ENCODE measurements at places on chromosomes 5 and 9.

- DNase-seq: no peak
Observed at GRCh38 chr5:36815871-36816270, 60.7 kb upstream of the NIPBL start.

DNA sequence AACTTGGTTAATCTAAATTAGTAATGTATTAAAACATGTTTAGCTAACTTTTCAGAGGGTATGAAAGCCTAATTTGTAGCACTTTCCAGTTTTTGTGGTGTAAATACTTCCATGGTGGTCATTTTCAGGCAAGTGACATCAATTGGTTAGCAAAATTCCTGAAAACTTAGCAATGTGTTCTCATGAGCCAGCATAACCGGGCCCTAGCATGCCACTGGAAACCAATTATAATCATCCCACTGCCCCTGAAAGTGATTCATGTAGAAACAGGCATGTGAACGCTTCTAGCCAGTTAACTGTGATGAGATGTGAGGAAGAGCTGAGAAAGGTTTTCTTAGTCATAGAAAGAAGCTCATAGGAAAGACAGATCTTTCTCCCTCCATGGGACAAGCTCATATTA, 417.2 kb downstream of the TLR4 start:
- no peak for DNase-seq

GRCh38 chr9:12694013-12694412, 828 bp downstream of the TYRP1 start:
- DNase-seq: no peak

DNA sequence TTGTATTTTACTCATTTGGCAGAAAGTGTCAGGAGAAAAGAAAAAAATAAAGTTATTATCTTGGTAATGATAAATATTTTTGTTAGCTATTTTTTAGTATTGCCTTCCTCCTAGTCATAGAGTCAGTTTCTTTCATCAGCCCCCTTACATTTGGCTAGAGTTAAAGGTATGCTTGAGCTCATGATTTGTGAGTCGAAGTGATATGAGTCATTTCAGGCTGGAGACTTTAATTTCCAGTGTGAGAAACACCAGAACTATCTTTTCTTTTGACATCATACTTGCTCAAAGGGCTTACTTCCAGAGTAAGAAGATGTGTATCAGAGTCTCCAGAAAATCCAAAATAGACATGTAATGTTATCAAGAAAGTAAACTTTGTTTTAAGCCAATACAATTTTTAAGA, 746.7 kb upstream of the TYRP1 start:
- DNase-seq: no peak

DNA sequence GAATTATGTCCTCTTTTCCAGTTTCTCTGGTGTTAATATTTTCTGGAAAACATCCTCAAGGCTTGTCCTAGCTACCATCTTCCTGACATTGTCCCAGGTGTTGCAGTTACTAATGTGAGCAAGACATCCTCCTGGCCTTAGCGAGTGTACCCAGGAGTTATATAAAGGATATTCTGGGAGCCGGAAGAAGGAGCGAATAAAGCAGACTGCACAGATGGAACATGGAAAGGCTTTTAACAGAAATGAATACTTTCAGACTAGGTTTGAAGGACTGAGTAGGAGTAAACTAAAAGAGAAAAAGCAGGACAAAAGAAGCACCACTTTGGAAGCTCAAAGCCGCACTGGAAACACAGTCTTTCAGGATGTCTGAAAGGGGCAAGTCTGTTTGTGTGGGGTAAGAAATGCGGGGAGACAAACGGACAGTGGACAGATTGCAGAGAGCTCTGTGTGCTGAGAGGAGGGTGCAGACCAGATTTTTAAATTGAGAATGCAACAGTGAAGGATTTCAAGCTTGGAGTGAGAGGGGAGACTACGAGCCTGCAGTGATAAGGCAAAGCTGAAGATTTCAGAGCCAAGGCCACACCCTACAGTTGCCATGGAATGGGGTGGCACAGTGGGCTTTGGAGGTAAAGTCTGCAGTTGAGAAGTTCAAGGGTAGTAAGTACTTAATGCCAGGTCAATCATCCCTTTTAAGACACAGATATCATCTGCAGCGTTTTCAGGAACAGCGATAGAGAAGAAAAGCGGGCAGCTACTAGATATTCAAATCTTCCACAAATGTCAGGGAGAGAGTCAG, 94.1 kb upstream of the TAF11L2 start:
- no peak for DNase-seq

DNA sequence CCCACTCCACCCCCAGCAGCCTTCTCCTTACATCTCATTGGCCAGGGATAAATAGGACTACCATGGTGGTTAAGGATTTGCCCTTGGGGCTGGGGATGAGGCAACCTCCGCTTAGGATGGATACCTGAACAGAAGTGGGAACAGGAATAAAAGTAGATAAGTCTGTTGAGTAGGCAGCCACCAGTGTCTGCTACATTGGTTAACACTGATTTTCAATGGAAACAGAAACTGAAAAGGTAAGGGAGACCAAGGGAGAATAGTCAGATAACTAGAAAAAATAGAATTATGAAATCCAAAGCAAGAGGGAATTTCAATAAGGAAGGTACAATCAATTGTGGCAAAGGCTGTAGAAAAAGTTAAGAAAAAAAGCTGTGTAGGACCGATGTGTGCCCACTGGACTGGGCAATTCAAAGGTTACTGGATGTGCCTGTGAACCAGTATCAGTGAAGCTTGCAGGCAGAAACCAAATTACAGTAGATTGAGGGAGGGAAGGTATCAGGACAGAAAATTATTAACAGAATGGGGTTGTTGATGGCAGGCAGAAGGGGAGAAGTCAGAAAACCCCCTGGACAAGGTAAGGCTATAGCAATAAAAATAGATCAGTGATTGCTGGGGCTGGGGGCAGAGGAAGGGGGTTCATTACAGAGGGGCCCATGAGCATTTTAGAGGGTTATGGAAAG, 48.7 kb downstream of the DNAJC21 start:
- DNase-seq: no peak

DNA sequence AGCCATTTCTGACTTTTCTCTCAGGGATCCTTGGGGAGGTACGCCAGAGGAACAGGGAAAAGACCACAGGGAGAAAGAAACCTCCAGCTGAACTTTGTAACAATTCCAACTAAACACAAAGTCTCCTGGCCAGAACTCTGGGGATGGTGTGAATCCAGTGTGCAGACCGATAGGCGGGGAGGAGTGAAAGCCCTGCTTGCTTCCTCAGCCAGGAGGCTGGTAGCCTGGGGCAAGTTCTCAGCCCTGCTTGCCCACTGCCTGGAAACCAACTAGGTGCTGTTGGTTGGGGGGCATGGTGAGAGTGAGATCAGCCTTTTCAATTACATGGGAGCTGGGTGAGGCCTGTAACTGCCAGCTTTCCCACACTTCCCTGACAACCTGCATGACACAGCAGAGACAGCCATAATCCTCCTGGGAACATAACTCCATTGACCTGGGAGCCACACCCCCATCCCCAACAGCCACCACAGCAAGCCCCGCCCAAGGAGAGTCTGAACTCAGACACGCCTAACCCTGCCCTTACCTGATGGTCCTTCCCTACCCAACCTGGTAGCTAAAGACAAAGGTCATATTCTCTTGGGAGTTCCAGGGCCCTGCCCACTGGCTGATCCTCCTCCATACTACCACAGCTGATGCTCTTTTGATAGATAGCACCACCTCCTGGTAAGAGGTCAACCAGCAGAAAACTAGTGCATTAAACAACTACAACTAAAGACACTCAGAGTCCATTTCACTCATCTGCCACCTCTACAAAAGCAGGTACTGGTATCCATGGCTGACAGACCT, 100.1 kb upstream of the TNFAIP8 start:
- no peak for DNase-seq

GRCh38 chr5:133679534-133679933, 67.2 kb upstream of the FSTL4 start:
- no peak for DNase-seq

- no peak for DNase-seq
Observed at GRCh38 chr5:78515670-78516069, 132.9 kb downstream of the LHFPL2 start.

GRCh38 chr5:58980890-58981289, 398.0 kb downstream of the RAB3C start:
- no peak for DNase-seq

- no peak for DNase-seq
Observed at GRCh38 chr9:89278997-89279739, 31.8 kb upstream of the CKS2 start.

GRCh38 chr5:32332966-32333365, 20.2 kb upstream of the MTMR12 start:
- no peak for DNase-seq

DNA sequence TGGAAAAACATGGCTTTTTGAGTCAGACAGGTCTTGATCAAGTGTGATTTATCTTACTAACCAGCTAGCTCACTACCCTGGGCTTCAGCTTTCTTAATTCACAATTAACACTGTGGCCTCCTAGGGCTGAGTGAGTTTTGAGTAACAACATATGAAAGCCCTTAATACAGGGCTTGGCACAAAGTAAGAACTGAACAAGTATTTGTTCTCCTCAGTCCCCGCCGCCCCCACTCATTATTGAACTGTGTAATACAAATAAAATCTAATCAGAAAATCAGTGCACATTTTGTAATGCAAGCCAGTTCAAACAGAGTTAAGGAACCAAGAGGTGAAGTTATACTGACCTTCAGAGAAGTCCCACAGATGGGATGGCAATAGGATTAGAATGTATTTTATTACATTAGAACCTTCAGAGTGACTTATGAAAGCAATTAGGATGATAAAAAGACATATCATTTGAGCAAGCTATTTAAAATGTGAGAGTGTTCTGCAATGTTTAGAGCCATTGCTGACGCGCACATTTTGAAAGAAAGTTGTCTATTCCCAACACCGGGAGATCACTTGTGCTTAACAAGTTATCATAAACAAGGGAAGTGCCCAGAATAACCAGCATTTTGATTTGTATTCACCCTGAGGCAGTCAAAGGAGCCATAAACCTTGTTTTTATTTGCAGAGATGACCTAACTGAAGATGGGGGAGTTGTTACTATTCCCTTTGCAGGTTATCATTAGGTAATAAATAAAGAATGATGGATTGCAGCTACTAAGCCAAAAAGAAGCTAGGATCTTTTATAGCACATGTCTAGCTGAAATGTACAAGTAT, 19.4 kb downstream of the ADAMTS16 start:
- no peak for DNase-seq

DNA sequence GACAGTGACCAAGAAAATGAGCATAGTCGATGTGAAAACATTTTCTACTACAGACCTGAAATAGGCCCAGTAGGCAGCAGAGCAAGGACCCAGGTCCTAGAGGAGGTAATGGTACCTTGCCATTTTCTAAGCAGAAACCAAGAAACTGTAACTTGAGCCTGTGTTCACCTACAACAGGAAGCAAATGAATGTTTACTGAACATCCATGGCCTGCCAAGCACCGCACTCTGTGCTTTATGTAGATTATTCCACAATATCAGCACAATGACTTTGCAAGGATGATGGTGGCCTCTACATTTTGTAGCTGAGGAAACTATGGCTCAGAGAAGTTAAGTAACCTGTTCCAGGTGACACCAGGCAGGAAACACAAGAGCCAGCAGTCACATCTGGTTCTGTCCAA, 215.3 kb downstream of the SPOCK1 start:
- DNase-seq: no peak

DNA sequence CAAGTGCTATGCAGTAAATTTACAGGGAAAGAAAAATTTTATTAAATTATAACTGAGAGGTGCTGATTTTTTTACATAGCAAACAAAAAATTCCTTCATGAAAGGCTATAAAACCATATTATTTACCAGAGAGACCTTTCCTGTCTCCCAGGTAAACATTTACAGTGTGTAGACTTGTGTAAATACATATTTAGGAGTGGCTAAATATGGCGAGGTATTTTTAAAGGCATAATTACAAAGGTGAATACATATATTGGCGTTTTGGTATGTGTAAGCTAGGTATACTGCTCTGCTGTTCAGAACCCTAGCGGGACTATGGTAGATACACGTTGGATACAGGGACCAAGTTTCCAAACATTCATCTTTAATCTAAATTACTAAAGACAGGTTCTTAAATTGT, 170.6 kb upstream of the MEF2C start:
- no peak for DNase-seq
